ENCODE measurements at places on chromosomes 1 and 21. TPM values are rescaled to one million over a fixed set of nuclear protein-coding genes. Genes with fewer than 3 reads are reported as not detected.
A peak's percentile ranks its signal among the peaks of the same experiment; 100 is the strongest.

VCAM1 gene
- total RNA-seq = 577 TPM

CD164L2 gene
- total RNA-seq = not detected

GRCh38 chr21:45347712-45348499 is 57.1 kb upstream of the COL18A1 start:
- H3K27me3 ChIP-seq = no peaks in the 10 kb centered on the region
- H3K36me3 ChIP-seq = no peaks in the 10 kb centered on the region
- peak; percentile 87 for DNase-seq
- peaks cover 49% of the 10 kb centered on the region for H3K4me1 ChIP-seq
- H3K27ac ChIP-seq = peak overlapping the region; percentile 73

GRCh38 chr1:231527586-231528171 is 790 bp upstream of the TSNAX start:
- H3K36me3 ChIP-seq = peaks cover 2% of the 10 kb centered on the region
- peak; percentile 82 for DNase-seq
- peak overlapping the region; percentile 62 for H3K4me3 ChIP-seq
- no peaks in the 10 kb centered on the region for H3K27me3 ChIP-seq
- peaks cover 50% of the 10 kb centered on the region for H3K4me1 ChIP-seq

- H3K27me3 ChIP-seq = no peaks in the 10 kb centered on the region
- no peak for DNase-seq
- H3K4me3 ChIP-seq = no peak overlapping the region
- peaks cover 24% of the 10 kb centered on the region for H3K36me3 ChIP-seq
- peaks cover 38% of the 10 kb centered on the region for H3K4me1 ChIP-seq
- H3K27ac ChIP-seq = no peak overlapping the region
These were observed 29.0 kb downstream of the ACP6 start for GRCh38 chr1:147641291-147641690.

- H3K36me3 ChIP-seq = no peaks in the 10 kb centered on the region
- no peak overlapping the region for H3K27ac ChIP-seq
- no peaks in the 10 kb centered on the region for H3K4me1 ChIP-seq
- no peak for DNase-seq
- no peak overlapping the region for H3K4me3 ChIP-seq
These were observed 132.0 kb downstream of the MAP3K21 start for GRCh38 chr1:233459470-233459945.

DNA sequence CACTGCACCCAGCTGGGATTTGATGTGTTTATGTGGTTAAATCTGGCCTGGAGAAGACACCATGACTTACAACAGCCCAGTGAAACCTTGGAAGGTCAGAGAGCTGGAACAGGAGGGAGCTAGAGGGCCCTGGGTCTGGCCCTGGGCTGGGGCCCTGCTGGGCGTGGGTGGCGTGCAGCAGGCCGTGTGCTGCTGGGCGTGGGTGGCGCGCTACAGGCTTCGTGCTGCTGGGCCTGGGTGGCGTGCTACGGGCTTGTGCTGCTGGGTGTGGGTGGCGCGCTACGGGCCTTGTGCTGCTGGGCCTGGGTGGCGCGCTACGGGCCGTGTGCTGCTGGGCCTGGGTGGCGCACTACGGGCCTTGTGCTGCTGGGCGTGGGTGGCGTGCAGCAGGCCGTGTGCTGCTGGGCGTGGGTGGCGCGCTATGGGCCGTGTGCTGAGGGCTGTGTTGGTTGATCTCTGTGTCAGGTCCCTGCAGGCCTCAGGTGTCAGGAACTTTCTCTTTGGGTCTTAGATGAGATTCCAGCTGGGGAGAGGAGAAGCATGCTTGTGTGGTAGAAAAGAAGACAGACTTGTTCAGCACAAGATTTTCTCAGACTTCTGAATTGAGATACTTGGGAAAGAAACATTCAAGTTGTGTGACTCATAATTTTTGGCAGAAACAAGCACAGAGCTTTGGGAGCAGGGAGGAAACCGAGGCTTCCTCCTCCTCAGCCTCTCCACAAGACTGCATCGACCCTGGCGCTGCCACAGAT is 66.0 kb downstream of the COL18A1 start:
- peaks cover 37% of the 10 kb centered on the region for H3K4me1 ChIP-seq
- H3K4me3 ChIP-seq = no peak overlapping the region
- H3K36me3 ChIP-seq = peaks cover 11% of the 10 kb centered on the region
- no peaks in the 10 kb centered on the region for H3K27me3 ChIP-seq
- H3K27ac ChIP-seq = peak overlapping the region; percentile 71
- peak; percentile 64 for DNase-seq

DNA sequence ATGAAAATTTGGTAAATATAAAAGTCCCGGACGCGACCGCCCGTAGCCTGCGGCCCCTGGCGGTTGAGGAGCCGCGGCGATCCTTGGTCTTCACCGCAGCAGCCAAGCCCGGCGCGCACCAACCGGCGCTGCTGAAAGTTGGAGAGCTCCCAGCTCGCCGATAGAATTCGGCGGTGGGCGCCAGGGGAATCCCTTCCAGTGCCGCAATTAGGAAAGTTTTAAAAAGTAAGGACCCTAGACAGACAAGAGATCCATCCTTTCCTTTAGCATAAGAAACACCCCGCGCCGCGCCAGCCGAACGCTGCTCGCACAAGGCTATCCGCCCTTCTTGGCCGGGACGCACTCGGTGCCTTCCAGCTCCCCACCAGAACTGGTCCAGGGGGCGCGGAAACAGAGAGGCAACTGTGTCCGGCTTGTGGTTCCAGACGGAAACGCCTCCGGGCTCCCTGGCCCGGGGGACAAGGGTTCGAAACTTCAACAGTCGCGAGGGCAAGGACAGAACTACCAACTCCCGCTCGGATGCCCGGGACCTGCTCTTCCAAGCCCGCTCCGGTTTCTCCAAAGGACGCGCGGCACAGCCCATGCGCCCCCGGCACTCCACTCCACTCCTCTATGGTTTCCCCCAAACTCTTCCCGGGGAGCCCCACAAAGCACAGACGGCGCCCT is 1.7 kb downstream of the FAM78B start:
- H3K27me3 ChIP-seq = no peaks in the 10 kb centered on the region
- peak overlapping the region; percentile 54 for H3K4me3 ChIP-seq
- peaks cover 30% of the 10 kb centered on the region for H3K4me1 ChIP-seq
- no peaks in the 10 kb centered on the region for H3K36me3 ChIP-seq
- no peak overlapping the region for H3K27ac ChIP-seq
- peak; percentile 80 for DNase-seq

Measured in spleen (tissue), 13 donors.